ENCODE measurements at places on chromosomes 13 and 19.

GRCh38 chr19:6516018-6516658 is 14.0 kb upstream of the TUBB4A start:
- peak; percentile 72 for DNase-seq

GRCh38 chr19:33407140-33407551 is 33.6 kb downstream of the CEBPG start:
- DNase-seq, result no peak

DNA sequence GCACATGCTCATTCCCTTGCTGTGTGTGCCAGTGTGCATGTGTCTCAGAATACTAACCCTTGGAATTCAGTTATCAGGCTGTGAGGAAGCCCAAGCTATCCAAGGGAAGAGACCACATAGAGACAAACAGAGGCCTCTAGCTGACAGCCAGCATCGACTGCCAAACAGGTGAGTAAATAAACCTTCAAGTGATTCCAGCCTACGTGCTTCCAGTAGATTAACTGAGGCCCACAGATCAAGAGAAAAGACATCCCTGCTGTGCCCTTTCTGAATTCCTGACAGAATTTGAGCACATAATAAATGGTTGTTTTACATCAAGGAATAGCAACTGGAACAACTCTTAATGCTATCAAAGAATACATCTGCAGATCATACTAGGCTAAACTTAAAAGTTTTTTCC is 17.5 kb downstream of the ZC3H13 start:
- DNase-seq, result no peak

DNA sequence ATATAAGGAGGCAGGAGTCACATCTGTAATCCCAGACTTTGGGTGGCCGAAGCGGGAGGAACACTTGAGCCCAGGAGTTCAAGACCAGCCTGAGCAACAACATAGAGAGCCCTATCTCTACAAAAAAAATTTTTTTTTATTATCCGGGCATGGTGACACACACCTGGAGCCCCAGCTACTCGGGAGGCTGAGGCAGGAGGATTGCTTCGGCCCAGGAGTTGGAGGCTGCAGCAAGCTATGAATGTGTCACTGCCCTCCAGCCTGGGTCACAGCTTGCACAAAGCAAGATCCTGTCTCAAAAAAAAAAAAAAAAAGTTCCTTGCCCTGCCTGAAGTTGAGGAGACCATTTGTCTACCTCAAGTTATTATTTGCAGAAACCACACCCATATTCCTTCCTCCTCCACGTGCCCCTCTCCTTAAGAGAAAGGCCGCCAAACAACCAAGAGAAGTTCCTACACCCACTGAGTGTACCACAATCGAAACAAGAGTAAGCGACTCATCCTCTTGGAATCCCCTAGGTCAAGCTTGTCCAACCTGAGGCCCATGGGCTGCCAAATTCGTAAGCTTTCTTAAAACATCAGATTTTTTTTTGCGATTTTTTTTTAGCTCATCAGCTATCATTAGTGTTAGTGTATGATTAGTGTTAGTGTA is 2.2 kb downstream of the ABCC4 start:
- no peak for DNase-seq

GRCh38 chr13:49536144-49536873 is 40.6 kb downstream of the PHF11 start:
- no peak for DNase-seq

- DNase-seq, result no peak
Observed at GRCh38 chr13:94674609-94675348, 37.6 kb downstream of the SOX21 start.

GRCh38 chr13:76643596-76643995 is 242.6 kb downstream of the KCTD12 start:
- DNase-seq, result no peak

GRCh38 chr19:17749912-17750317 is 1.4 kb upstream of the FCHO1 start:
- DNase-seq, result peak; percentile 16

DNA sequence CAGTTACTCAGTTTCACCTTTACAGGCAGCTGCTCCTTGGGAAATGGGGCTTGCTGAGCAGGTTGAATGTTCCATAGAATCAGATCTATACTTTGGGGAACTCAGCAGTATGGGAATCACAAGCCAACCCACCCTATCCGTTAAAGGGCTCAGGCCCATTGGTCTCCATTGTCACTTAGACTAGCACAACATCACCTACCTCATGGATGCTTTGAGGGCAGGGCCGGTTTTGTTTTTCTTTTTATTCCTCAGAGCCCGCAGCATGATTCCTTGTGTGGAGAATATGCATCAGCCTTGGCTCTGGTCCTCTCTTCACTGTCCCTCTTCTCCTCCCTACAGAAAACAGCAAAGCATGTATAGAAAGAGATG is 48.0 kb downstream of the LRCH1 start:
- no peak for DNase-seq

- DNase-seq, result no peak
Observed at GRCh38 chr19:44744871-44745332, 3.6 kb upstream of the BCL3 start.

GRCh38 chr19:45592366-45592765 is 7.8 kb upstream of the OPA3 start:
- no peak for DNase-seq

DNA sequence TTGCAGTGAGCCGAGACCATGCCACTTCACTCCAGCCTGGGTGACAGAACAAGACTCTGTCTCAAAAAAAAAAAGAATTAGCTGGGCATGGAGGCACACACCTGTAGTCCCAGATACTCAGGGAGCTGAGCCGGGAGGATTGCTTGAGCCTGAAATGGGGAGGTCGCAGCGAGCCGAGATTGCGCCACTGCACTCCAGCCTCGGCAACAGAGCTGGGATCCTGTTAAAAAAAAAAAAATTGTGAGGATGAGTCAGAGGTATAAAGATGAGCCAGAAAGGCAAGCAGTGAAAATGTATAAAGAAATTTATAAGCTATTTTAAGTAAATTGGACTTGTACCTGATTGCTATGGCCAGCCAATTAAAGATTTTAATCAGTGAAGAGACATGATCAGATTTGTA is 21.1 kb downstream of the KBTBD6 start:
- no peak for DNase-seq

DNA sequence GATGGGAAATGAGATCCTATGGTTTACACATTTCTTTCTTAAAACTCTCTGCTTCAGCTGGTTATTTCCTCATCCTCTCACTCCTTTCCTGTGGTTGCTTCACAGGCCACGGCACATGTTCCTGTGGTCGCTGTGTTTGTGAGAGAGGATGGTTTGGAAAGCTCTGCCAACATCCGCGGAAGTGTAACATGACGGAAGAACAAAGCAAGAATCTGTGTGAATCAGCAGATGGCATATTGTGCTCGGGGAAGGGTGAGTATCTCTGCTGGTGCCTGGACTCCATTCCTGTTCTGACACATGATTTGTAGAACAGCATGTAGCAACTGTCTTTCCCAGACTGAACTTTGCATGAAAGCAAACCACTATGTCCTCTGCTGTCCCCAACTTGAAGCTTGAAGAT is 254.2 kb downstream of the ITGBL1 start:
- DNase-seq, result no peak

- DNase-seq, result no peak
Observed at GRCh38 chr19:55252760-55253663, 5.8 kb downstream of the PPP6R1 start.

- DNase-seq, result no peak
Observed at GRCh38 chr19:57473646-57474045, 3.7 kb downstream of the ZNF772 start.

DNA sequence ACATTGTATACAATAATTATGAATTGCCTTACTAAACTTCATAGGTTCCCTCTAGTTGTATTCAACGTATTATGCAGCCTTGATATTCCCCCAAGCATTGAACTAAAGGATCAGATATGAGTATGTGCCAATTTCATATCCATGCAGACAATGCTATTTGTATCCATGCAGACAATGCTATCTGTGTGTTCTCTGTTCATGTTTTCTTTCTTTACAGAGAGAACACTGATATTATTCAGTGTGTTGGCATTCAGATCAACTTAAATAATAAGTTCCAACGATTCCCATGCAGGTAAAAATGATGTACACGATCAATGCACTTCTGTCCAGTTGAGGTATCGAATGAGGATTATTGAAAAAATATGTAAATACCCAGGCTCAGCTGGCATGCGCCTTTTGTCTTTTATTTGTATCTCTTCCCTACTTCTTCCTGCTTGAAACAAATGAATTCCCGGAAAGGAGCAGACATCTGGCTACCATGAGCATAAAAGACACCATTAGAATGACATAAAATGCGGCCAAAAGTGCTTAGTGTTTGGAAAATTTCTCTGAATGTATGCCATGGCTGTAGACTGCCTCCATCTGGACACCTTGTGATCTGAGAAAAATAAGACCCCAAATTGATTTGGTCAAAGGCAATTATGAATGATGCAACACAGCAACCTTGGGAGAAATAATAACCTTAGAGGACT is 731.5 kb downstream of the SLITRK1 start:
- no peak for DNase-seq

GRCh38 chr19:1789261-1790041 is 22.6 kb downstream of the ATP8B3 start:
- no peak for DNase-seq

DNA sequence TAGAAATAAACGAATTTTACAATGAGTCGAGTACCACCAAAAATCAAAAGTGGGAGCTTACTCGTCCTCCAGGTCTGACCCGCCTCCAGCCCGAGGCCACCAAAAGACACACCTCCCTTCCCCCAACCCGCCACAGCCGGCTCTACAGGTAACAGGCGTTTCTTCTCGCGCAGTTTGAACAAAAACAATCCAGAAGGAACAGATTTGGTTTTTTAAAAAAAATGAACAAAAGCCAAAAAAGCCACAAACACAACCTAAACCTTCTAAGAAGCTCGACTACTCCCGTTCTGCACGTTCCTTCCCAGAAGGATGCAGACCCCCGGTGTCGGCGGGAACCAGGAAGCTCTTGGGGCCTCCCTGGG is 671 bp downstream of the ZDHHC20 start:
- no peak for DNase-seq

DNA sequence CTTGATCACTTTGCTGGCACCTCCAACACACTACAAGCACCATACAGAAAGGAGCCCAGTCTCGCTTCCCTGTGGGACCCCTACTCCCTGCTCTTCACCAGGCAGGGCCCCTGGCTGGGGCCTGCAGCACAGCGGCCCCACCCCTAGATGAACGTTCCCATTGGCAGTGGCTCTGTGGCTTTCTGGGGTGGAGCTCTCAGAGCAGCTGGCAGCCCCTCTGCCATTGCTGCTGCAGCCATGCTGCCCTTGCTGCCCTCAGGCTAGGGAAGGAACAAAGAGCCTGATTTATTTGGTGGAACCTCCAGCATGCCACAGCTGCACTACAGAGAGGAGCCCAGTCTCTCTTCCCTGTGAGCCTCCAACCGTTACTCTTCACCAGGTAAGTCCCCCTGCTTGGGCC is 5.8 kb downstream of the SIGLEC6 start:
- DNase-seq, result no peak

GRCh38 chr19:49651029-49651819 is 9.2 kb downstream of the SCAF1 start:
- no peak for DNase-seq

- DNase-seq, result no peak
Observed at GRCh38 chr13:111233080-111233479, 87.4 kb upstream of the TEX29 start.

DNA sequence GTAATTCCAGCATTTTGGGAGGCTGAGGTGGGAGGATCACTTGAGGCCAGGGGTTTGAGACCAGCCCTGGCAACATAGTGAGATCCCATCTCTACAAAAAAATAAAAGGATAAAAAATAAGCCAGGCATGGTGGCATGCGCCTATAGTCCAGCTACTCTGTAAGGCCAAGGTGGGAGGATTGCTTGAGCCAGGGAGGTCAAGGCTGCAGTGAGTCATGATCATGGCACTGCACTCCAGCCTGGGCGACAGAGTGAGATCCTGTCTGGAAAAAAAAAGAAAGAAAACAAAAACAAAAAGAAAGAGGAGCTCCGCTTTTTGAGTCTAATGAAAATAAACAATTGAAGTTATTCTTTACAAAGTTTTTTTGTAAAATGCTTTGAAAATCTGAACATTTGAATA is 326.2 kb downstream of the GPC5 start:
- DNase-seq, result no peak

GRCh38 chr13:70668293-70668692 is 560.0 kb upstream of the KLHL1 start:
- DNase-seq, result no peak

DNA sequence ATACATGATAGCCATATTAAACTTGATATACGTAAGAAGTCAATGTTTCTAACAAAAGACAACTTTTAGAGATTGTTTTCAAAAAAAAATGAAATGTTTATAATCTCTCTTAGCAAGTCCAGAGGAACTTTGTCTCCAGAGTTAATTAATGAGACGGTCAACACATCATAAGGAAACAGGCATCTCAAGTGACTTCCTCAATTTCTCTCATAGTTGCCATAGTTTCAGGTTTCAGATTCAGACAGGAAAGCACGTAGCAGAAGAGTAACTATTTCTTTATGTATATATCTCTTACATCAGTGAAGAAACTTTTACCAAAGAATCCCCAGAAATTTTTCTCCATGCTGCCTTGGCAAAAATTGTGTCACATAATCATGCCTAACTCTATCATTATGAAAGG is 159.6 kb upstream of the ATXN8OS start:
- DNase-seq, result no peak

DNA sequence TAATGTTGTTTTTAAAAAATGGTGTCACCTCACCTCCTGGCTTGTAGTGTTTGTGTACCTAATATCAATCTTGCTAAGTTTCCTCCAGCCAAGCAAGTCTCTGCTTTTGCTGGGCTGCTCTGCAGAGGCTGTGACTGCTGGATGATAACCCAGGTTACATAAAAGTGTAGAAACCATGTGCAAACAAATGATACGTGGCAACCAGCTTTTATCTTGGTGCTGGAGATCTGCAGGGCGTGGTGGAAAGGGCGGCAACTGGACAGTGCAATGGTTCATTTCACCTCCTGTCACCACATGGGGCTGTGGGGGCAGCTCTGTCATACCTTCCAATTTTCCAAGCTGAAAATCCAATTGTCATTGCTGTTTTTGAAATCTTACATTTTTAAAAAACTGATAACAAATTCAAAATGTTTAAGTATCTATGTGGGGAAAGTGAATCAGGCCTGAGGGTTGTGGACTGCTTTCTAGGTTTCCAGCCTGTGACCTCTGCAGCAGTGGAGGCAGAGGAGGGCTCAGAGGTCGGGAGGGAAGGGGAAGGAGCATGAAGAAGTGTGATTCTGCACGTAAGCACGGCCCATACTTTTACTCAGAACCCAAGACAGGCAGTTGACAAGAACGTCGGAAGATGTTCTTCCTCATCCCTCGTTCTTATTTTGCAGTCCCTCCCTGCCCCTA is 9.7 kb downstream of the GPR42 start:
- no peak for DNase-seq

DNA sequence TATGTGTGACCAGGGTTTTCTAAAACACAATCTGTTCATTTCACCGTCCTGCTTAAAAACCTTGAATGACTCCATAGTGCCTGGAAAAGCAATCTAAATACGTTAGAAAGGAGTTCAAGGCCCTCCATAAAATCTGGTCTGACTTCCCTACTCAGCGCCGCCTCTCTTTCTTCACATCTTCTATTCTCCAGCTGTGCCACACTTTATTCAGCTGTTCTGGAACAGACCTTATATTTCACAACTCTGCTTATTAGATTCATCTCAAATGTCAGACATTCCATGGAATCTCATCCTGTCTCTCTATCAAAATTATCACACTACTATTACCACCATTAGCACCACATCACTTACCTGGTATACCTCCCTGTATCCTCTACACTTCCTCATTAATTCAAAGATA is 19.8 kb upstream of the SPART start:
- no peak for DNase-seq

GRCh38 chr13:39321574-39321973 is 281.4 kb downstream of the LHFPL6 start:
- no peak for DNase-seq

Data from substantia nigra (tissue), 51 donors.